ENCODE measurements at places on chromosomes 7 and 10.

DNA sequence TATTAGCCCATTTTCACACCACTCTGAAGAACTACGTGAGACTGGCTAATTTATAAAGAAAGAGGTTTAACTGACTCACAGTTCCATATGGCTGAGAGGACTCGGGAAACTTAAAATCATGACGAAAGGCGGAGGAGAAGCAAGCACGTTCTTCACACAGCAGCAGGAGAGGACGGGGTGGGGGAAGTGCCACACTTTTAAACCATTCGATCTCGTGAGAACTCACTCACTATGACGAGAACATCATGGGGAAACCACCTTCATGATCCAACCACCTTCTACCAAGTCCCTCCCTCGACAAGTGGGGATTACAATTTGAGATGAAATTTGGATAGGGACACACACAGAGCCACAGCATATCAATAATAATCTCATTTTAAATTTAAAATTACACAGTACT is 80.2 kb downstream of the VWDE start:
- DNase-seq, result no peak

DNA sequence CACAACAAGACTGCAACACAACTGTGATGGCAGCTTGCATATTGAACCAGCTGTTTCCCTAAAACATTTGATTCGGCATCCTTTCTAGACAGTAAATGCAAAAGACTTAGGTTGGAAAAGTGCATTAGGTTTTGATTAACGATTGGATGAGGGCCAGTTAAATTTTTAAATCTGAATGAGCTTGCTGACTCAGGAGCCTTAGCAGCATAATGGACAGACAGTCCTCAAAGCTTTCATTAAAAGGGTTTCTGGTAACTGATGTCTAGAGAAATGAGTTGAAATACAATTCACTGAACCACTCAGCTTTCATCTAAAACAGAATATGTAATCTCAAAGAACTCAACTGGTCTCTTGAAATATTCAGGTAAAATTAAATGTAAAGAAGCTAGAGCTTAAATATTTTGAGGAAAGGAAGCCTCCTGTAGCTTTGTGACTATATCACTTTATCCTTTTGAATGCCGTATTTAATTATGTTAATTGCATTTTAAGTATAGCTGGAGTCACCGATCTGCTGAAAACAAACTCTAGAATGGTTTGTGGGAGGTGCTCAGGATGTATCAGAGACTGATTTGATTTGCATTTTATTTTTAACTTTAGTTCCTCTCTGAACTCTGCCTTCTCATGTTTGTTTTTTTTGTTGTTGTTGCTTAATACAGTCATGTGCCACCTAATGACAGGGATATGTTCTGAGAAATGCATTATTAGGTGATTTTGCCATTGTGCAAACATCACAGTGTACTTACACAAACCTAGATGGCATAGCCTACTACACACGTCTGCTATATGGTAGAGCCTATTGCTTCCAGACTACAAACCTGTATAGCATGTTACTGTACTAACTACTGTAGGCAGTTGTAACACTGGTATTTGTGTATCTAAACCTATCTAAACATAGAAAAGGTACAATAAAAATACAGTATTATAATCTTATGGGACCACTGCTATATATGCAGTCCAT is 29.2 kb upstream of the ATRNL1 start:
- DNase-seq, result no peak

- DNase-seq, result no peak
Measured at GRCh38 chr7:131047651-131048304, 279.9 kb upstream of the MKLN1 start.

DNA sequence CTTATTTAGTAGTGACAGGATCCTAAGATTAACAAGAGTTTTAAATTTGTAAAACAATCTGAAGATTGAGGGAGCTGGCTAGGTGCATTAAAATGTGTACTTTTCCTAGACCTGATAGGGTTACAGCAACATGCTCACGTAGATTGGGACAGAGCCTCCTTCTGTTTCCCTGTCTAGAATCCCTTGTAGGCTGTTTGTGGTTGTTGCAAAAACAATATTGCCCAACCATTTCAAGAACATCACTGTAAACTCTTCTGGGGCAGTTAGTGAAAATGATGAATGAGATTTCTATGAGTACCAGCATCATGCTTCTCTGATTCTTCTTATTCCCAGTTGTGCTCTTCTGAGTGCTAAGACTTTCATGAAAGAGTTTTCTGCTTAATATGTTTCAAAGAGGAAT is 14.7 kb upstream of the CPED1 start:
- no peak for DNase-seq

DNA sequence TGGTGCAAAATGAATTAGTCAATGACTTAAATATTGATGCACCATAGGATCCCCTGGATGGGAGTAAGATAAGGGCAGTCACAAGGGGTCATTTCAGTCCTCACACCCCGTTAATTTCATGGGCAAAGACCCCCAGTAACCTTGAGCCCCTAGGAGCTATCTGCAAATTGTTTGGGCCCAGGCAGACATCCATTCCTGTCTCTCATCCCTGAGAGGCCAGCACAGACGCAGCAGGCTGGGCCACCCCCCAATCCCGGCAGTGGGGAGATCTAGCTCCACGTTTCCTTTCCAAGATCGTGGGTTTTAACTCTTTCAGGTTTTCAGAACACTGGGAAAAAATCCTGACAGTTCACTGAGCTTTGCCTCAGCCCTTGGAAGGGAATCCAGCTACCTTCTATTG is 40.1 kb downstream of the PNLIPRP2 start:
- DNase-seq, result no peak

DNA sequence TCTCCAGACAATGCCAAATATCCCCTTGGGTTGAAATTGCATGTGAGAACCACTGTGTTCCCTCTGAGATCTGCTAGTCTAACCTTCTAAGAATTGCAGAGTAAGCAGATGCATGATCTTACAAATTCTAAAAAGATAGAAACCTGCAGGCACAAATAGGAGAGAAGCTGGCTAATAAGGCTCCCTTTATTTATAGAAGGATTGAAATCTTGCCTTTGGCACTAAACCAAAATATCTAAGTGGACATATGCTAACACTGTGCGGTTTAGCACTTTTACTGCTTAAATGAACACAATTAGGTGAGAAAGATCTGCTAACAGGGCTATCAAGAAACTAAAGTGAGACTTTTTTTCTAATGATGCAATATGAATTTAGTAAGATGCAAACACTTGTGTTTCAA is 225.5 kb downstream of the DOCK4 start:
- no peak for DNase-seq

DNA sequence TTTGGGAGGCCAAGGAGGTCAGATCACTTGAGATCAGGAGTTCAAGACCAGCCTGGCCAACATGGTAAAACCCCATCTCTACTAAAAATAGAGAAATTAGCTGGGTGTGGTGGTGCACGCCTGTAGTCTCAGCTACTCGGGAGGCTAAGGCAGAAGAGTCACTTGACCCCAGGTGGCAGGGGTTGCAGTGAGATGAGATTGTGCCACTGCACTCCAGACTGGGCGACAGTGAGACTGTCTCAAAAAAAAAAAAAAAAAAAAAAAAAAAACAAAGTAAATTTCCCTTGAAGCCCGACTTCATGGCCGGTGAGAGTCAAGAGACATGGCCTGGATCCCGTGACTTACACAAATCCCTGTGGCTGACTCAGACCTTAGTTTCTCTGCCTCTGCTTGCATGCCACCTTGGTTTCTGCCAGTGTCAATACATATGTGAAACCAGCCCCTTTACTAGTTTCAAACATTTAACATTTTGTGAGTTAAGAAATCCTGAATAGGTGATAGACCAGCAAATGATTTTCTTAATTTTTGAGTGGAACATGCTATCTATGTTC is 62.8 kb downstream of the ZEB1 start:
- DNase-seq, result no peak

DNA sequence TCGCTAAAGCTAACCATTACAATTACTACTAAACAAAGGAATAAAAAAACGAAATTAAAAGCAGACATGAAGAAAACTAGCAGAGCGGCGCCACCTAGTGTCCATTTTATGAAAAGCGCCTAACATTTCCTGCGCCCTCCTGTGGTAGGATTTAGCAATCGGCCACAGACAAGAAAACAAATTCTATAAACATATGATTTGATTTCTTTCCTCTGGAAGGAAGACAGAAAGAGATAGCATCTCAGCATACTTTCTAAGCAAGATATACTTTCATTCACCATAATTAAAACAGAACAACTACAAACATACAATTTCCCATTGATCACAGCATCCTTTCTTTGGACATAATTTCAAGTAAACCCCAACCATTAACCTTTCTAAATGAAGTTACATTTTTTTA is 337.7 kb upstream of the NPVF start:
- DNase-seq, result no peak

DNA sequence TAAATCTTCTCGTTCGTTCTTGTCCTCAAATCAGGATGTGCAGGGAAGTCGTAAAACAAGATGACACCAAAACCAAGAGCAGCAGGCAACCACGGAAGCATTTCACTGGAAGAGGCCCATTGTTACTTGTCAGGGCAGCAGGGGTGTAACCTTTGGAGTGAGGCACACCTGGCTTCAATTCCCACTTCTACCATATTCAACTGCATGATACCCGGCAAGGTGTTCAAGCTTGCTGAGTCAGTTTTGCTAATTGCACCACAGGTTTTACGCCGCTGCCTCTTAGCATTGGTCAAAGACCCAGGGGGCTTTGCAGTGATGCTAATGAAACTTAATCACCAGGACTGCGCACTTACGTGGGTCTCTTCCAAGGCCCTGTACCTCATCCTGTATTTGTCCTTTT is 50.0 kb upstream of the PTER start:
- no peak for DNase-seq

GRCh38 chr7:127890726-127891125 is 140.5 kb downstream of the LRRC4 start:
- DNase-seq, result no peak

DNA sequence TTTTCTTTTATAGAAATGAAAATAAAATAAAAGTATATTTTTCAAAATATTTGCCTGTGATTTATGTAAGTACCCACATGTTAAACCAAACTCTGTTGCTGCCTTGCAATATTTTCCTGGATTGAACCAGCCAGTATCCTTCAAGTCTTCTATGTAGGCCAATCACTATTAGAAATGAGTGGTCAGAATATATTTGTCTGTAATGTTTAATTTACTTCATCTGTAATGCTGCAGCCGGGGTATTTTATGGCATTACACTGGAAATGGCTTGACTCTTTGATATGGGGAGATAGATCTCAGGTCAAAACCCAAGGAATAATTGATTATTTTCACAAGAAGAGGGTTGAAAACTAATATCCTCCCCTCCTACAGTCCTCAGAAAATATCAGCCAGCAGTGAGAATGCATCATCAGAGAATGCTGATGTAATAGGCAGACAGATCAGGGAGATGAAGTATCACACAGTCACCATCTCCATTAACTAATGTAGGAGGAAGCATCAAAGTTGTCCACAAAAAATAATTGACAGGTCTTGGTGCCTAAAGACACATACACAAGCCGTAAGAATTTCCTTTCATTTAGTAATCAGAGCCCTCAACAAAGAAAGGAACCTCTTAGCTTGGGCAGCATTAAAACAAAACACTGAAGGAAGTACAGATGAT is 82.5 kb downstream of the VWDE start:
- no peak for DNase-seq

GRCh38 chr10:44376472-44377099 is 8.3 kb downstream of the CXCL12 start:
- DNase-seq, result no peak

DNA sequence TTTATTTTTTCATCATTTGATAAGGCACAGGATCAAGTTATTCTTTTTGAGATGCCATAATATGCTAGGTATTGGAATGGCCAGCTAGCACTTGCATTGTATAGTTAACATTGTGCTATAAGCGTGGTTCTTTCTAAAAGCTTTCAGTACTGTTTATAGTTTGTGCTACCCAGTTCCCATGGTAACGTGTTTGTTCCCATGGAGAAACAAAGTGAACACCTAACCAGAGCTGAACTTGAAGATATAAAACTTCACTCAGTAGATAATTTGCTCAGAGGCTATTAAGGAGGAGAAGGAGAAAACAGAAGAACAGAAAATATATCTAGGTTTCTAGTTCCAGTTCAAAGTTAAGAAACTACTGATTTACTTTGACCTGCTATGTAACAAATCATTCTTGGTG is 23.6 kb upstream of the ITGB8 start:
- DNase-seq, result no peak

GRCh38 chr7:20198260-20198659 is 18.9 kb downstream of the MACC1 start:
- no peak for DNase-seq

GRCh38 chr10:59580026-59580863 is 129.4 kb downstream of the SLC16A9 start:
- DNase-seq, result no peak

DNA sequence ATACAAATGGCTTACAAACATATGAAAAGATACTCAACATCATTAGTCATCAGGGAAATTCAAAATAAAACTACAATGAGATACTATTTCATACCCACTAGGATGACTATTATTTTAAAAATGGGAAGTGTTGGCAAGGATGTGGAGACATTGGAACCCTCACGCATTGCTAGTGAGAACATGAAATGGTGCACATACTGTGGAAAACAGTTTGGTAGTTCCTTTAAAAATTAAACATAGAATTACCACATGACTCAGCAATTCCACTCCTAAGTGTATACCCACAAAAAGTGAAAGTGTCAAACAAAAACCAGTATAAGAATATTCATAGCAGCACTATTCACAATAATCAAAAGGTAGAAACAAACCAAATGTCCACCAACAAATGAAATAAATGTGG is 48.5 kb upstream of the SHTN1 start:
- no peak for DNase-seq

DNA sequence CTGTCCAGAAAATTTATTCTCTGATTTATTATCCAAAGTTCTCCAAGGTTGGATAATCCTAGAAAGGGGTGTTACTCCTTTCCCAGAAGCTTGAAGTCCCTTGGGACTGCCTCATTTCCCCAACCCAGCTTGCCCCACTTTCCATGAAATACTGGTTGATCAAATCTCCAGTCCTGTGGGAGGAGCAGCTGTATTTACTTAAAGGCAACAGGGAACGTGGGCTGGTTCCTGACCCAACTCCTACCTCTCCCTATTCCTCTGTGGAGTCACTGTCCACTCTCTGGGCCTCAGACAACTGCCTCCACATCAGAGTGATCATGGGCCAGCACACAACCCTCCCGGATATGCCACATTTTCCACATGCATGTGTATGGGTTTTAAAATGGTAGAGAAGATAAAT is 166.2 kb upstream of the PRR15 start:
- no peak for DNase-seq

DNA sequence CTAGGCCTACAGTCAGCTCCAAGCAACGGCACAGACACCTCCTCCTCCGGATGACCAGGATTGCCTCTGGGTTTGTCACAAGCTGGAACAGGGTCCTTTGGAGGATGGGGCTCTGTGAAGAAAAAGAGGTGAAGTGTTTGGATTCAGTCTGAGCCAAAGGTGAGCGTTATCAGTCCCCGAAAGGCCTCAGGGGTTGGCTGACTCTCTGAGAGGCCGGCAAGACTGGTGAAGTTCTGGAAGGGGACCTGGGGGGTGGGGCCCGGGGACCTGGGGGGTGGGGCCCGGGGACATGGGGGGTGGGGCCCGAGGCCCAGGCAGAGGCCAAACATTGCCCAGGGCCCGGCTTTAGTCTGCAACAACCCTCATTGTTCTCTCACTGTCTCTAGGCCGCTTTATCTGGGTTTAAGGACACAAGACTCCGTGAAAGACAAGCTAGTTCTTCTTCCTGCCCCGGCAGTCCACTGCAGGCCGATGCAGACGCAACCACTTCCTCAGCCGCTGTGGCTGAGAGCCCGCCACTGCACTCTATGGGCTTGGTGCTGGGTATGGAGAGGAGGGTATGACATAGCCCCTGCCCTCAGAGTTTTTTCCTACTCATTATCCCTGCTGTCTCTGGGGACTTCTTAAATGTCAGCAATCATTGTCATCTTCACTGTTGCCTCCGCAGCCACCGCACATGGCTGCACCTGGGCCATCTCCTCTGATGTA is 27.4 kb upstream of the PSAP start:
- no peak for DNase-seq

- DNase-seq, result no peak
Measured at GRCh38 chr10:121071901-121072300, 220.7 kb downstream of the WDR11 start.

All from stimulated activated CD8-positive, alpha-beta memory T cell treated with anti-CD3 and anti-CD28 coated beads, Interleukin-4, amount 100 ng/mL, for 1 hour (primary cell).